ENCODE measurements at places on chromosomes 2 and 18.

DNA sequence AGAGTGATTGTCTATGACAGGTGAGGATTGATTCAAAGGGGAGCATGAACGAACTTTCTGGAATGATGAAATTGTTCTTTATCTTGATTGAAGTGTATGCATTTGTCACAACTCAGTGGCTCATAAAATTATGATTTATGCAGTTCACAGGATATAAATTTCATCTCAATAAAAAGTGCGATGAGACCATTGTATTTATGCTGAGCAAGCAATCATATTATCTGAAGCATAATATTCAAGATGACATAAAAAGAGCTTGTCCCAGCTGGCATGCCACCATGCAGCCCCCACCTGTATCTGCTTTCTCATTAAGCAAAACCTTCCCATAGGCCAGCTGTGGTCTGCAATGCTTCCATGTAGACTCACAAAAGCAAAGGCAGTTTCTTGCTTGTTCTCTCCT lies 49.6 kb upstream of the TEX51 start:
- DNase-seq: no peak

DNA sequence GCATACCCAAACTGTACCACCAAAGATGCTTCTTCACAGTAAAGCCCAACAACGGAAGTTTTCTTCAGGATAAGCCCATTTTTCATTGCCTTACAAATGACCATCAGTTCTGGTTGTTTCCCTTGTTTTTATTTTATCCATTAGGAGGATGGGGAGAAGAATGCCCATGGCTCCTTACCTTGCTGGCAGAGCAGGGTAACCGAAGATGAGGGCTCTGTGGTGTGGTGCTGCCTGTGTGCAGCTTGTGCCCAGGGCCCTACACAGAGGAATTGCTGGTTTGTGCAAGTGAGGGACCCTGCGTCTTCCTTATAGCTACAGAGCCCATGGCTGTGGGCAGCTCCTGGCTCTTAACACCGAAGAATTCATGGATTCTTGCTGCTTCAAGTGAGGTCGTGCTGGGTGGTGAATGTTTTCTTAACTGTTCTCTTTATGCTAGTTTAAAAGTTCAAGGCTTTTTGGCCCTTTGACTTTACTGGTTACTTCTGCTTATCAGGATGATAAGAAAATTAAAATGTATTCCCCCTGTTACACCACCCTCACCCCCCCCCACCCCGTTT lies 110.6 kb downstream of the MAP4K4 start:
- DNase-seq: no peak

GRCh38 chr18:49663899-49664890 lies 102.3 kb downstream of the LIPG start:
- DNase-seq: no peak

DNA sequence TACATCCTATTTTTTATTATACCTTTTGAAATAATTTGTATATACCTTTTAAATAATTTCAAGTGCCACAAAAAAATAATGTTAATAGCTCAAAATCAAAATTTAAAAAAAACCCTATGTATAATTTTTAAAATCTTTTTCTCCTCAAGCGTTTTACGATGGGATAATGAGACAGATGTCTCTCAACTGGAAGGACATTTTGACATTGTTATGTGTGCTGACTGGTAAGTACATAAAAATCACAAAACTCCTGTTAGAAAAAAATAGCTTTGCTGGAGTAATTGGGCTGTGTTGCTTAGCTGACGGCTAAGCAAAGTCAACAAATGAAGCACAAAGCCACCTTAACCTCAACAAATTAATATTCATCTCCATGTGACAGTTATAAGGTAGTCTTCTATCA lies 198.0 kb upstream of the SIX3 start:
- DNase-seq: no peak

DNA sequence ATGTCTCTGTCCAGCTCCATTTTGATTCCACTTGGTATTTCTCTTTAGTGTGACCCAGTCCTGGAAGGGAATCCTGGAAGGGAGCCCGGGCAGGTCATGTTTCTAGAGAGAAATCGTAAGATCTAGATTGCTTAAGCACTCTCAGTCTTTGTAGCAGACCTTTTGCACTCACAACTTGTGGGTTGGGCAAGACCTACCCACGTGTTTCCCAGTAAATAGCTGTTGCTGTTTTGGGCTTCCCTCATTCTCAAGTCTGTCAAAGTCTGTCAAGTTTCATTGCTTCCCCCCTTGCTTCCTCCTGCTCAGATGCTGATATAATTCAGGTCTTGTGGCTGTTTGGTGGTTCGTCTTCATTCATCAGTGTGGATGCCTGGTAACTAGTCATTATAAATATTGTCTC lies 17.4 kb upstream of the NEMP2 start:
- peak; percentile 72 for DNase-seq

Measured in NB4 (cell line).